ENCODE measurements at places on chromosomes 4 and X.

GRCh38 chrX:8138252-8138651 lies 32.8 kb downstream of the VCX2 start:
- DNase-seq, result no peak

DNA sequence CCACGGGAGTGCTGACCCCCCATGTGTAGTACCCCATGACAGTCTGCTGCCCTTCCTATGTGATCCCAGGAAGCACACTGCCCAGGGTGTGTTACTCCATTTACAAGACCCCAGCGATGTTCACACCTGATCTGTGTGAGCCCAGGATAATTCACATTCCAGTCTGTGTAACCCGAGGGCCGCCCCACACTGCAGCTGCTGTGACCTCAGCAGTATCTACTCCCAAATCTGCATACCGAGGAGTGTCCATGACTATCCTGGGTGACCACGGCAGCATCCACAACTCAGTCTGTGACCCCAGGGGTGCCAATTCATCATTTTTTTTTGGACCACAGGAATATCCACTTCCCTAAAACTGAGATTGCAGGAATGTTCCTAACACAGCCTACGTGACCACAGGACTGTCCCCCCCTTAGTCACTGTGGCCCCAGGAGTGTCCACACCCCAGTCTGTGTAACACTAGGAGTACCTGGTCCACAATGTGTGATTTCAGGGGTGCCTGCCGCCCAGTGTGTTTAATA lies 7.8 kb upstream of the GLOD5 start:
- no peak for DNase-seq

- peak; percentile 70 for DNase-seq
Measured at GRCh38 chr4:108171339-108172230, 2.9 kb upstream of the LEF1 start.

DNA sequence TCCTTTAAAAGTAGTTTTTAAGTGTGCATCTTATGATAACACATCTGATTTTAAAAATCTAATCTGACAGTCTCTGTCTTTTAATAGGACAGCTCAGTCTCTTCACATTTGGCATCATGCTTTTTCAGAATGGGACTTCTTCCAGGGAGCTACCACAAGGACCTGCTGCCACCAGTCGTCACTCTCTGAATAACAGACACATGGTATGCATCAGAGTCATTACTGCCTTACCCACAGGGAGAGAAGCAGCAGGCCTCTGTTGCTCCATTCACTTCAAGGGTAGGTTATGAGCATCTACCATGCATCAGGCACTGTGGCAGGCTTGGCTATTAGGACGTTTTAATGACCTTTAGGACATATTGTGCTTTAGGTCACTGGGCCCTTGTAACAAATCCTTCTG lies 50.0 kb upstream of the AFAP1 start:
- DNase-seq, result no peak

DNA sequence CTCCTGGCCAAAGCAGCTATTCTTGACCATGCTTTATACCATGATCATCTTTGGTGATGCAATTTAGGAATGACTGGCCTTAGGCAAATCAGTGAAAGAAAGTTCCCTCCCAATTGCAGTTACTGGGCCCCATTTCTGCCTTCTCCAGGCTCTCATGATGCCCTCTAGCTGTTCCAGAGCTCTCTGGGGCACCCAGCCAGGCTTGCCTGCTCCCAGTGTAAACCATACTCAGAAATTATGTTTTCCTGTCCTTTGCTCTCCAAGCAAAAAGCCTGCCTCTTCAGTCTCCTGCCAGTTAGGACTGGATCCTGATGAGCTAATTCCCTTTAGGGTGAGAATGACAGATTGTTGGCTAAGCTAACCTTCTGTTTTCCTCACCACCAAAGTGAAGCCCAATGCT lies 85.3 kb upstream of the RBPJ start:
- peak; percentile 67 for DNase-seq

GRCh38 chrX:8845060-8845459 lies 43.9 kb upstream of the FAM9A start:
- no peak for DNase-seq

GRCh38 chr4:71497078-71497477 lies 158.3 kb downstream of the SLC4A4 start:
- no peak for DNase-seq

DNA sequence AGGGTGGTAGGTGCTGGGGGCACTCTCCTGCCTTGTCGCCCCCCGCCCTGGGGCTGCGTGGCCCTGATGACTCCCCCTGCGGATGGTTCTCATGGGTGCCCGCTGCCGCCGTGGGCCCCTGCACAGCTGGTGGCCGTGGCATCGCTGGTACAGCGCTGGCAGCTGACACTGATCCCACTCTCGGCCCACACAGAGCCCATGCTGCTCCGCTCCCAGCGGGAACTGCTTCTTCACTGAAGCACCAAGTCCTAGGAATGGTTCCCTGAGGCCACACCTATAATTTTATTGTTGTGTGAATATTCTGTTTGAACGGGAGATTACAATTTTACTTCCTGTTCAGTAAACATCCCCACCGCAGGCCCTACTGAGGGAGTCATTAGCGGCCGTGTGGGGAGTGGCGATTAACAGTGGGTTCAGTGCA lies 138.6 kb upstream of the NKX1-1 start:
- no peak for DNase-seq

DNA sequence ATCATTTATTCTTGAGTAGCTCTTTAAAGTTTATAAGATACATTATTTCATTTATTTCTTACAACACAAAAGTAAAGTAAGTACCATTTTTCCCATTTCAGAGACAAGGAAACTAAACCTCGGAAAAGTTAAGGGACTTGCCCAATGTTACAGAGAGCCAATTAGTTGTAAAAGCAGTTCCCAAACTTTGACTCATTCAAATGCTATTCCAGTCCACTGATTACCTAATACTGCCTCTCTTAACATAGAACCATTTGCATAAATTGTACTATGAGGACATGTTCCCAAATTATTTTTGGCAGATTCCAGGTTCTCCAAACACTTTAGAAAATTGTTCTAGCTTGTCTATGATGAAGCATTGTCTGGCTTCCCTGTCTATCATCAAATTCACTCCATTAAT lies 45.6 kb upstream of the GRIA3 start:
- DNase-seq, result no peak

DNA sequence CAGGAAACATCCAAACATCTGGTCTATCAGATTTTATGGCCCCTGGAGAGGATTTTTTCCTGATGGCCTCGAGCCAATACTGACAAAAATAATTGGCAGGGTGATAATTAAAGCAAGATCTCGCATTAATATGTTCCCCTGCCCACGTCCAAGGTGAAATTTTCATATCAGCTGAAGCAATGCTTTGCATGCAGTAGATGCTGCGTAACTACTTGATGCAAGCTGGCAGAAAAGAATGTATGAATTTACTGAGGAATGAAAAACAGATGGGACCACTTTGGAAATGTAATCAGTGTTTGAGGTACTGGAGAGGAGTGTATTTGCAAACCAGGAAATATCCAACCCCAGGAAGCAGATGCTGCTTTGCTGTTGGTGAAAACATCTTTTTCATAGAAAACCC lies 36.8 kb upstream of the REST start:
- no peak for DNase-seq

DNA sequence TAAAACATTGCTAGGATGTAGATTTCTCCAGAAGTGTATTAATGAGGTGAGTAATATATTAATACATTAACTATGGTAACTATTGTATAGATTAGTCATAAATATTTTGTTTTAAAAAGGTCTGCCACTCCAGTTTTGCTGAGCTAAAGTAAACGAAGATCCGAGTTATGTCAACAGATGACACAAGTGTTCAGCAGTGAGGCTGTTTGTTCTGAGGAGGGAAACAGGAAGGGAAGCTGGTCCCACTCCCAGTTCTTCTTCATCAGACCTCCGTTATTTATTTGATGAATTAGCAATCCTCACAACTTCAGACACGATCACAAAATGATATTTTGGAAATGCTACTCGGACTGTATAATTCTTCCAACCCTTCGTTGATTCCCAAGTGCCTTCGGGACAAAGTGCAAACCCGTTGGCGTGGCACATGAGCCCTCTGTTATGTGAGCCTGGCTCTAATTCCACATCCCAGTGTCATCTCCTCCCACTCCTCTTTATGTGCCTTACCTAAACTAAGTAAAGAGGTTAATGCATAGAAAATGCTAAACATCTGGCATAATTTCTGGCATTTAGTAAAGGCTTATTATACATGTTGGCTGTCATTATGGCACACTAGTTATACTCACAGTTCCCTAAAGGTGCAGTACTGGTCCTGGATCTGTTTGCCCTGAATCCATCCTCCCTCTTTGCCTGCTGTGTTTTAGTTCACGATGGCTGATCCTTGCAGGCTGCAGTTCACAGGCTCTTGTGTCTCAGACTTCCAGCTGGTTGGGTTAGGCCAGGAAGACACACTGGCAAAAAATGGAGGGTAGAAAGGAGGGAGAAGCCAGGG lies 190.6 kb upstream of the LNX1 start:
- DNase-seq, result no peak

DNA sequence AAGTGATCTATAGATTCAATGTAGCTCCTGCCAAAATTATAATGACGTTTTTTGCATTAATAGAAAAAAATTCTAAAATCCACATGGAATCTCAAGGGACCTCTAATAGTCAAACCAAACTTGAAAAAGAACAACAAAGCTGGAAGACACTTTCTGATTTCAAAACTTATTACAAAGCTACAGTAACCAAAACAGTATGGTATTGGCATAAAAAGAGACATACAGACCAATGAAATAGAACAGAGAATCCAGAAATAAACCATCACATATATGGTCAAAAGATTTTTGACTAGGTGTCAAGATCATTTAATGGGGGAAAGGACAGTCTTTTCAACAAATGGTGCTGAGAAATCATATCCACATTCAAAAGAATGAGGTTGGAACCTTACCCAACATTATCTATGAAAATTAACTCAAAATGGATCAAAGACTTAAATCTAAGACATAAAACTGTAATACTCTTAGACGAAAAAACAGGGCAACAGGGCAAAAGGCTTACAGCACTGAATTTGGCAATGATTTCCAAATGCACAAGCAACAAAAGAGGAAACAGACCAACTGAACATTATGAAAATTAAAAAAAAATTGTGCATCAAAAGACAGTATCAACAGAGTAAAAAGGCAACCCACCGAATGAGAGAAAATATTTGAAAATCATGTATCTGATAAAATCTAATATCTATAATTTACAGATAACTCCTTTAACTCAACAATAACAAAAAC lies 3.9 kb downstream of the FBXO8 start:
- DNase-seq, result no peak
